ENCODE measurements at places on chromosomes 12 and 14. TPM values are rescaled to one million over a fixed set of nuclear protein-coding genes. Genes with fewer than 3 reads are reported as not detected.

The IL31 gene
- not detected for total RNA-seq

The RGS6 gene
- 4.9 TPM for total RNA-seq

The GPHN gene
- total RNA-seq, result 102 TPM

The IRAK3 gene
- total RNA-seq, result 4.1 TPM

The TCL1B gene
- not detected for total RNA-seq

The INSM2 gene
- total RNA-seq, result not detected

The GUCY2C gene
- total RNA-seq, result under 0.01 TPM

The EXOC5 gene
- total RNA-seq, result 86.4 TPM

The KCNJ8 gene
- total RNA-seq, result 6.5 TPM

The KLHL28 gene
- 48.1 TPM for total RNA-seq

The CLEC1B gene
- total RNA-seq, result not detected

The CDH24 gene
- 9.4 TPM for total RNA-seq

The GOLT1B gene
- 47.7 TPM for total RNA-seq

The KCNC2 gene
- total RNA-seq, result 22.4 TPM

The GALNT16 gene
- 4.1 TPM for total RNA-seq

The ALKBH2 gene
- 31.4 TPM for total RNA-seq

The GTF2A1 gene
- 63.2 TPM for total RNA-seq

The LUM gene
- 12.6 TPM for total RNA-seq

The CLEC2D gene
- 15.5 TPM for total RNA-seq

The VRTN gene
- not detected for total RNA-seq

The CFAP251 gene
- total RNA-seq, result 6.1 TPM

The AHNAK2 gene
- total RNA-seq, result 20.0 TPM

The TCTN2 gene
- total RNA-seq, result 46.5 TPM

The DDX23 gene
- 55.8 TPM for total RNA-seq

The NT5DC3 gene
- total RNA-seq, result 22.4 TPM

The RBP5 gene
- not detected for total RNA-seq

The CRADD gene
- total RNA-seq, result 9.8 TPM

The TAS2R14 gene
- total RNA-seq, result 5.3 TPM

The DIO2 gene
- 21.2 TPM for total RNA-seq

The DPY19L2 gene
- total RNA-seq, result 36.3 TPM

The SLC39A5 gene
- total RNA-seq, result not detected

The GPR132 gene
- total RNA-seq, result 1.2 TPM

The DYNLL1 gene
- 279 TPM for total RNA-seq

The ADAM21 gene
- under 0.01 TPM for total RNA-seq

The PELI2 gene
- 36.7 TPM for total RNA-seq

The BRI3BP gene
- 21.6 TPM for total RNA-seq

The IL22 gene
- total RNA-seq, result not detected

The SLC6A15 gene
- 81.1 TPM for total RNA-seq

The OVCH1 gene
- 0.41 TPM for total RNA-seq

The FZD10 gene
- 0.41 TPM for total RNA-seq

The KRT6C gene
- total RNA-seq, result not detected

The RFX4 gene
- 2.9 TPM for total RNA-seq

The SRRM4 gene
- total RNA-seq, result 5.7 TPM

The RNF212B gene
- total RNA-seq, result not detected

The FIGNL2 gene
- 0.82 TPM for total RNA-seq

The SLC22A17 gene
- 154 TPM for total RNA-seq

The EMP1 gene
- 2.4 TPM for total RNA-seq

The WNT1 gene
- total RNA-seq, result not detected
